NCI-H1105 treated with DMSO at 0.1 percent for 48 hours (cell line): ENCODE measurements at places on chromosomes 7 and 10.

GRCh38 chr10:55801353-55801661 is 559.8 kb downstream of the ZWINT start:
- DNase-seq: no peak

DNA sequence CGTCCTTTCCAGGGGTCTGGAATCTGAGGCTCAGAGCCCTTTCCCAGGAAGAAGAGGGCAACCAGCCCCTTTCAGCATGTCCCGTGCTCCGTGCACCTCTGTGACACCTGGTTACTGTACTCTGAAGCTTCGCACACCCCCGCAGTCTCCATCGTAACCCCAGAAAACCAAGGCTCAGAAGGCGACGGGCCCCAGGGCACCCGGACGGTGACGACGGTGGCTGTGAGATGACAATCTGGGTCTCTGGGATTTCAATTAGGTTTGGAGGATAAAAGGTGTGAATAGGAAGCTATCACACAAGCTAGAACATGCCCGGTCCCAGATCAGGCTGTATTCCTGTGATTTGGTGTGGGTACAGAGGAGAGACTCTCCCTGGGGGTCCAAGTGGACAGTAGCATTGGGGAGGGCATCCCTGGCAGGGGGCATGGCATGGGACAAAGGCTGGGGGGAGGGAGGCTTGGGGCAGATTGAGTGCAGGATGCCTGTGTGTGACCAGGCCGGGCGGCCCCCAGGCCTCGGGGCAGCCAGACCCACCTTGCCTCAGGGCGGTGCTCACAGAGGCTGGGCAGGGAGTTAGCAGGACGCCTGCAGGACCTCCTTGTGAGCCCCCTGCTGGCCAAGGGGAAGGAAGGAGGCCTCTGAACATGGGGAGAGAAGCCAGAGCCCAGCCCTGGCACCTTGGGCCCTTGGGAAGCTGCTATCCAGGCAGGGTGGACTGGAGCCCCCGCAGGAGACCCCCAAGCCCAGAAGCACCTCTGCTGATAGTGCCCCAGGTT is 23.4 kb upstream of the PSMG3 start:
- DNase-seq: no peak

DNA sequence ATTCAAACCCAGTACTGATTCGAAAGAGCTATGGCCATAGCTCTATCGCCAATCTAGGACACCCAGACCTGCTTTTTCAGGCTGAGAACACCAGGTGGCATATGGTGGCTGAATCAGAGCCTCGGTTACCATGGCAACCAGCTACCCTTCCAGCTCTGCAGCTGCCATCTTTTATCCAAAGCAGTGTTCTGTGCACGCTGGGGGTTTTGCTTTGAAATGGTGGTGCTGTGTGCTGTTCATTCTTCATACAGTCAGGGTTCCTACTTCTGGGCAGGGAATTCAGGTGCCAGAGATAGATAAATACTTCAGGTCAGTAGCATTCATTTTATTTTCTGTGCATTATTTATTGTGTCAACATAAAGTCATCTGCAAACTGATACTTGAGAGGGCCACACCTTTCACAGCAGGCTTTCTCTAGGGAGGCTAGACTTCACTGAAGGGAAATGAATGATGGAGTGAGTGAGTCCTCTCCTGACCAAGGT is 85.4 kb downstream of the AKR1D1 start:
- DNase-seq: peak; percentile 98

DNA sequence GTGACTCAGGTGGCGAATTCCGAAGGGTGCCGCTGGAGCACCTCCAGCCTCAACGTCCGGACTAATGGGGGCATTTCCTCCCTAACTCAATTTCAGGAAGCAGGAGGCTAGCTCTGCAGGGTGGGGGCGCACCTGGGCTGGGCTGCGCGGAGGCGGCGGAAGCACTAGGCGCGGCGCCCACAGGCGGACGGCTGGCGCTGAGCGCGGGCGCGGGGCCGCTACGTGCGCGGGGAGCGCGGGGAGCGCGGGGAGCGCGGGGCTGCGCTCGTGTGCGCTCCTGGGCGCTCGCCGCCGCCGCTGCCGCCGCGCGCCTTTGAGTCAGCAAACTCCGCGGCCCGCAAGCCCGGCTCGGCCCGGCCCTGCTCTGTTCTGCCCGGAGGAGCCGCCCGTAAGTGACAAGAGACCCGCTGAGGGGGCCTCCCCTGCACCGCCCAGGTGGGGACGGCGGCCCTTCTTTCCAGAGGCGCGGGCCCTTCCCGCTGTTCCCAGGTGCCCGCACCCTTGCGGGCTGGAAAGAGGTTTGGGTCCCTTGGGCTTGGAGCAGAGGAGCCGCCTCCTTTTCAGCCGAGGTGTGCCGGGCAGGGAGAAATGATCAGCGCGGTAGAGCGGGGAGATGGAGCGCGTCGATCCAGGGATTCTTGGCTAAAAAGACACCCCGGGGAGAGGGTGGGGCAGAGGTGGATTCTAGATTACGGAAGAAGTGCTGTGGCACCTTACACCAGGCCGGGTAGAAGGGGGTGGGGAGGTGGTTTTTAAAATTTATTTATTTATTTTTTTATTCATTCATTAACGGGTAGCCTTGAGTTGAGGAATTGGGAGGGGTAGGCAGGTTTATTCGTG is at the start of gene SNX10:
TSS of gene SNX10 (plus strand) at position 164 of the 840 bp plus-strand sequence. CDS start 54,581 bp downstream, outside the sequence.
- peak; percentile 71 for DNase-seq

GRCh38 chr10:47181052-47181849 is 118.7 kb upstream of the GDF10 start:
- DNase-seq: no peak

DNA sequence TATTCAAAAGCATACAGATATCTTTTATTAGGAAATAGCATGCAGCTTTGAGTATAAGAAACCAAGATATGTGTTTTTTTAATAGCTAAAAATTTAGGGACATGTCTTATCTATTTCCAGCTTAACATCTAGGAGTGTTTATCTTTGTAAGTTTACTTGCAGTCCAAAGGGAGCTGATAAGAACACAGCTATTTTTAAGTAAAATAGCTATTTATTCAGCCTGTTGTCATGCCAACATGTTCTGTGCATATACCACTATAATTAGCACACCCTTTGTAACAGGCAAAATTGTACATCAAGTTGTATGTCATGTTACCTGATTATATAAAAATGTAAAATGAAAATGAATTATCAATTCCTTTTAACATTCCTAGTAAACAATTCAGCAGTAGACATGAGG is 29.6 kb downstream of the FAM133B start:
- DNase-seq: no peak

DNA sequence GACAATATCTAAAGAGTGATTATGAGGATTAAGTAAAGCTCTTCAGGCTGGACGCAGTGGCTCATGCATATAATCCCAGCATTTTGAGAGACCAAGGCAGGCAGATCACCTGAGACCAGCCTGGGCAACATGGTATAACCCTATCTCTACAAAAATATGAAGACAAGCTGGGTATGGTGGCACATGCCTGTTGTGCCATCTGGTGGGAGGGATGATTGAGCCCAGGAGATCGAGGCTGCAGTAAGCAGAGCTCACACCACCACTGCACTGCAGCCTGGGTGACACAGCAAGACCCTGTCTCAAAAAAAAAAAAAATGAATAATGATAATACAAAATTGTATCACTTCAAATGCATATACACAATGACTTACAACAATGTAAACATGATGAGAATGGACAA is 195.6 kb upstream of the AUTS2 start:
- no peak for DNase-seq

GRCh38 chr7:90067171-90067570 is 87.1 kb upstream of the STEAP1 start:
- no peak for DNase-seq

DNA sequence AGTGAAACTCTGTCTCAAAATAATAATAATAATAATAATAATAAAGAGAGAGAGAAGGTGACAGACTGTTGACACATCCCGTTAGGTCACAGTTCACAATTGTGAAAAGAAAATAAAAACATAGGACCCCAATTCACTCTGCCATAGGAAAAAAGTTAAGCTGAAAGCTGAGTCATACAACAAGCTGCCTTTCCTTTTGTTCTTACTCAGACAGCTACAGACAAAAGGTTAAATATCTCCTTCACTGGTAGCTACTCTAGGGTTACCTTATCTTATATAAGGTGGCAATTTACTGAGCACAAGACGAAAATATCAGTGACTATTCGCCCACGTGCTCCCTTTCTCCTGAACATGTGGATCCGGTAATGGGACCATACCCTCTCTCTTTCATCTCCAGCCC is 17.5 kb downstream of the TUBAL3 start:
- DNase-seq: no peak

GRCh38 chr10:102397222-102398171 is 2.0 kb downstream of the NFKB2 start:
- DNase-seq: no peak

- DNase-seq: no peak
Measured at GRCh38 chr10:28411648-28412047, 108.8 kb upstream of the MPP7 start.

DNA sequence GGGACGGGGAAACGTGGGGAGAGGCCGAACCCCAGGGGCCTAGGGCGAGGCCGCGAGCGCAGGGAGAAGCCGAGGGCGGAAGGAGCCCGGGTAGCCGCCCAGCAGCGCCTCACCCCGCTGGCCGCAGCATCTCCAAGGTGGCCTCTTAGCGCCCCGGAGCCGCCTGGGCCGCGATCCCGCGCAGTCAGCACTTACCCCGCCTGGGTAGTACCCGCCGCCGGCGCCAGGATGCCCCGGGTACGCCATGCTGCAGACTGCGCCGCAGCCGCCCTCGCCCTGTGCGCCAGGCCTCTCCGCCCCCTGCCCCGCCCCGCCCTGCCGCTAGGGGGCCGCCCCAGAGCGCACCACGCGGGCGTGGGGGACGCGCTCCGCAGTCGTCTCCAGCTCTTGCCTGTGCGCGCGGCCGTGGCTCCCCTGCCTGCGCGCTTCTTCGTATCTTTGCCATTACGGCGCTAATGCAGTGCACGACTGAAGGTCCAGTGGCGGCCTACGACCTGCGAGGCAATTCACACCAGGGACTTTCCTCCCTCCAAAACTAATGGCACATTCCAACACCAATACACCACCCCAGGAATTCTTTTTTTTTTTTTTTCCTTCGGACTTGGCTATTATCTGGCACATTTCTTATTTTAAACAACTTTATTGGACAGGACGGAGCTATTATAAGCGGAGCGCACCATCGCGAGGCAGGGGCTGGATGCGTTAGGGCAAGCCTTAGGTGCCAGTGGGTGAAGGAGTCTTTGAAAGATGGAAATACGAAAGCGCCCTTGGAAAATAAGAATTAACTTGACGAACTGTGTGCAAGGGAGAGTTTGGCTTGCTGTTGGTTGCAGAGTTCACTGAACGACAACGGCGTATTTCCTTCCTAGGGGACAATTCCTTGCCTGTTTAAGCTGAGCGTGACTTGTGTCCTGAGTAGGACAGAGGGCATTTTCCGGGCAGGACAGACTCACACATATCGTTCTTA is at the start of gene SRI:
TSS of gene SRI (minus strand) at position 258 of the 967 bp plus-strand sequence. CDS start at position 246, 12 bp downstream.
- DNase-seq: peak; percentile 79

GRCh38 chr7:125338110-125338509 is 408.5 kb upstream of the POT1 start:
- no peak for DNase-seq

DNA sequence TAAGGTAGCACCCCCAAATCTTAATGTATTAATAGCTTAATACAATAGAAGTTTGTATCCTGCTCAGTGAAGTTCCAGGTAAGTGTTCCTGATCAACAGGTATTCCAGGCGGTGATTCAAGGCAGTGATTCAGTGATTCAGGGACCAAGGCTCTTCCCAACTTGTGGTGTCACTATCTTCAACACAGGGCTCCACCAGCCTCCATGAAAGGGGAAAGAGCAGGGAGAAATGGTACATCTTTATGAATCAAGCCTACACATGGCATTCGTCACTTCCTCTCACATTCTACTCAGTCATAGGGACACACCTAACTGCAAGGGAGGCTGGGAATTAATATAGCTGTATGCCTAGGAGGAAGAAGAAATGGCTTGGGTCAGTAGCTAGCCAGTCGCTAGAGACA is 5.1 kb downstream of the GOLGA7B start:
- no peak for DNase-seq

GRCh38 chr10:71408436-71409225 is 11.9 kb downstream of the CDH23 start:
- no peak for DNase-seq

DNA sequence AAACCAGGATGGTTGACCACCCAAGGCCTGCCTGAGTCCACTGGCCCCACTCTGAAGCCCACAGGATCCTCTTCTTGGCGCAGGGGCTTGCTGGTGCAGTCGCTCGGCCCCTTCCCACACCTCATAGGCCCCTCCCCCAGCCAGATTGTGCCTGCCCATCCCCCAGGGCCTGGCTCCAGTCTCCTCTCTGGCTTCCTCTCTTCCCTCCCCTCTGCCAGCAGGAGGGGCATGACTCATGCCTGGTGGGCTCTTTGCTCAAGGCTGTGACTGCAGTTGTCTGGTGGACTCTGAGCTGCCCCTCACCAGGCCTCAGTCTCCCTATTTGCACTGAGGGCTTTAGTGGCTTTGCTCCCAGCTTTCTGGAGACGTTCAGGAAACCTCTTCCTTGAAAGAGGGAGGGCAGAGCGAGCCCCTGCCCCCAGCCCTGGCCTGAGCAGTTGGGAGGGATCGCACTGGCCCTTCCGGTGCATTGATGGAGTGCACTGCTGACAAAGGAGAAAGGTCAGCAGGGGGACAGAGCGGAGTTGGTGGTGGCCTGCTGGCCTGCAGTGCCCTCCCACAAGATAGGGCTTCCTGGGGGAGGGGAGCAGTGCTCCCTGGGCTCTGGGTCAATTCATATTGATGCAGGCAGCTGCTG is 60.7 kb downstream of the ZMIZ1 start:
- no peak for DNase-seq

- no peak for DNase-seq
Measured at GRCh38 chr10:59907537-59907917, 1.2 kb upstream of the CCDC6 start.

DNA sequence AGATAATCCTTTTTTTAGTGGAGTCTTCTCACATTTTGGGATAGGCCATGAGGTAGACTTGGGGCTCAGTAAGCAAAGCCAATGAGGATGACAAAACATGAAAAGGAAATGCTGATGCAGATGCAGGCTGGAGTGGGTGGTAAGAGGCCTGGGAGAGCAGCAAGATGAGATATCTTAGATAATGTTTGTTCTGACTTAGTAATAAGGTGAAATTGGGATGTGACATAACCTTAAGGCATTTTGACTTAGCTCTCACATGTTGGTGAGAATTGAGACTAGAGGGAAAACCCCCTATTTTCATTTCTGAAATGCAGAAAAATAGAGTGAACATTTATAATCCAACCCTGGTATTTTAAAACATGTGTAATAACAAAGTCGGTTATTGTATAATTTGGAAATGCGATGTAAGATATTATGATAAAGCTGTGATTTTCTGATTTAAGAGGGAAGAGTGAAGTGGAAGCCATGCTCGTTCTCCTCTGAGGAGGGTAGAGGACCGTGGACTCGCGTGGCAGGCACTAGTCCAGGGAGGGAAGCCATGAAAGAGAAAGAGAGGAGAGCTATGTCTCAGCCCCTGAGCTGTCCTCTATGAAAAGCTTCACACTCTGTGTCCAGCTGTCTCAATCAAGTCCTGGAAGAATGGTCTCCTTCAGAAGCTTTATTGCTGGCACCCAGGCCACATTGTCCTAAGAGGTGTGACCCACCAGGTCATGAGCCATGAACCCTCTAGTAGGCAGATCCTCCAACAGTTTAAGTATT is 57.3 kb downstream of the ST7 start:
- DNase-seq: no peak
